ENCODE measurements at places on chromosomes 5 and 9.

DNA sequence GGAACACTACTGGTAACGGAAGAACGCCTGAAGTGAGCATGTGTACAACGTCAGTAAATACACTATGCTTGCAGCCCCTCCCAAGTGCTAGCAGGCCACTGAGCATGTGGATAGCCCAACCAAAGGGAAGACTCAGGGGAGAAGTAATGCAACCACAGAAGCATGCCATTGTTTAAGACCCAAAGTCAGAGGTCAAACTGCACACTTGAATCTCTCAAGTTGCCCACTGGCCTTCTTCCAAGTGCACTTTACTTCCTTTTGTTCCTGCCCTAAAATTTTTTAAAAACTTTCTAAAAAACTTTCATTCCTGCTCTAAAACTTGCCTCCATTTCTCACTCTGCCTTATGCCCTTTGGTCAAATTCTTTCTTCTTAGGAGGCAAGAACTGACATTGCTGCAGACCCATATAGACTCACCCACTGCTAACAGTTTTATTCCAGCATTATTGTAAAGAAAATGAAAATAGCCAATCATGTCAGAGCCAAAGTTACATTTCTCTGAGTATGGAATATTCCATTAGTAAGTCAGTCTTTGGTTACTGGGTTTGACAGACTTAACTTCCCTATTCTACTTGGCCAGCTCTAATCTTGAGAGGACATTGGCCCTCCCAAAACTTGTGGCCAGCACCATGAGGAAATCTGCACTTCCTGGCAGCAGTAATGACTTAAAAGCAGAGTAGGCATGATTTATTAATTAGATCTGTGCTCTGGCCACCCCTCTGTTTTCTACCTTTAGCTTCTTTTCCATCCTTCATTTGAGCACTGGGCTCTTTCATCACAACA, 76.9 kb downstream of the TSSK1B start:
- DNase-seq, result no peak

- DNase-seq, result no peak
Measured at GRCh38 chr5:54403885-54404416, 51.5 kb upstream of the HSPB3 start.

- no peak for DNase-seq
Measured at GRCh38 chr5:126664586-126664985, 63.8 kb downstream of the PHAX start.

- no peak for DNase-seq
Measured at GRCh38 chr5:126074538-126074937, 348.7 kb upstream of the GRAMD2B start.

DNA sequence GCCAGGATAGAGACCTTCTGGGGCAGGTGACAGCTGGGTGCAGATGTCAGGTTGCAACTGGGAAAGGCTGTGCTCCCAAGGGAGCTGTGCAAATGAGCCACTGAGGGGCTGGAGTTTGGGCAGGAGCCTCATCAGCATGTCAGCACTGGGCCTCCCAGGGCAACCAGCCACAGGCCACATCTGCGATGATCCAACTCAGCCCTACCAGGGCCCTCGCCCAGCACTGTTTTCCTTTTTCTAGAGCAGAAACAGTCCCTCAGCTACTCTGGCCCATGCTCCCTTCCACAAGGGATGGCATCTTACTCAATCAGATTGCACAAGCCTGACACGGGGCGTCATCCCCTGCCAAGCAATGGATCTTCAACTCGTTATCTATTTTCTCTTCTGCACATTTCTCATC, 24.8 kb downstream of the NIPAL4 start:
- peak; percentile 66 for DNase-seq

DNA sequence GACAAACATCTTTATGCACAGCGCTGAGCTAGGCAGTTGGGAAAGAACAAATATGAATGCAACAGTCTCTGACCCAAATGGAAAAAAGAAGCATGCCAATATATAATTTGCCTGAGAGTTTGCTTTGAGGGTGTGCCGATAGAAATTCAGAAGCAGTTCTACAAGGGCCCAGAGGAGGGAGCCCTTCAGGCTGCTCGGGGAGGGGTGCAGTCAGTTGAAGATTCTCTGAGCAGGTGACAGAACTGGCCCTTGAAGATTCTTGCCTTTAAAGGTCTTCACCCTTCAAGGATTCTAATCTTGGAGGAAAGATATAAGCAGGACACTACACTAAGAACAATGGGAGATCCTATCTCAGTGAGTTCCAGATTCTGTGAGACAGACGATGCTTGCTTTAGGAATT, 3.7 kb upstream of the PAPPA start:
- peak; percentile 40 for DNase-seq

- no peak for DNase-seq
Measured at GRCh38 chr5:14118551-14119320, 24.4 kb upstream of the TRIO start.

DNA sequence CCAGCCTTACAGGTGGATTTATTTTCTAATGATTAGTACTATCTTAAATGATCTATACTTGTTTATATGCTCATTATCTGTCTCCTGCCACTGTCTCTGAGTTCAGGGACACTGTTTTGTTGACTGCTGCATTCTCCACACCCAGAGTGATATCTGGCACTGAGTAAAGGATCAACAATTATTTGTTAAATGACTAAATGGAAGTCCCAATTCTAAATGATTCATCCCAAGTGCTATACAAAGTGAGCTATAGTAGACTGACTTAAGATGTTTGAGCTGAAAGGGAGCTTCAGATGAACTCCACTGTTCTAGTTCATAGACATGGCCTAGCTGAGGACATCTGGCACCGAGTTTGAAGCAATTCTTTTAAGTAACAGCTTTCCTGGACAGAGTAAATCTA, 40.5 kb downstream of the ITGA2 start:
- no peak for DNase-seq

- no peak for DNase-seq
Measured at GRCh38 chr5:173920866-173921555, 32.9 kb downstream of the CPEB4 start.

DNA sequence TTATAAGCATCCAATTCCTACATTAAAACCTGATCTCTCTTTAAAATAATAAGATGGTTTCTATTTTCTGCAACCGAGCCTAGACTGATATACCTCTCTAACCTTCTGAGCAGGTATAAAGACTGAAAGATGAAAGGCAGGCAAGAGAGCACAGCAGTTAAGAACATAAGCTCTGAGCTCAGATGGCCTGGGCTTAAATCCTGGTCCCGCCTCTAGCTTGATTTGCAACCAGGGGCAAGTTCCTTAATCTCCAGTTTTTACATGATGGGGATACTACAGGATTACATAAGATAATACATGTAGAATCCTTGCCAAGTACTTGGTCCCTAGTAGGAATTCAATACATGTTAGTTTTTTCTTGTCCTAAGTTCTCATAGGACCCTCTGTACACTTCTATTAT, 33.9 kb downstream of the SLC24A2 start:
- no peak for DNase-seq

- DNase-seq, result peak; percentile 20
Measured at GRCh38 chr5:110040178-110040577, 350.5 kb downstream of the MAN2A1 start.

GRCh38 chr9:37923796-37924427, 20.0 kb upstream of the SLC25A51 start:
- no peak for DNase-seq

GRCh38 chr9:33466565-33467495, 6.9 kb downstream of the NOL6 start:
- peak; percentile 35 for DNase-seq

GRCh38 chr5:1036504-1037122, 28.0 kb downstream of the NKD2 start:
- DNase-seq, result no peak

DNA sequence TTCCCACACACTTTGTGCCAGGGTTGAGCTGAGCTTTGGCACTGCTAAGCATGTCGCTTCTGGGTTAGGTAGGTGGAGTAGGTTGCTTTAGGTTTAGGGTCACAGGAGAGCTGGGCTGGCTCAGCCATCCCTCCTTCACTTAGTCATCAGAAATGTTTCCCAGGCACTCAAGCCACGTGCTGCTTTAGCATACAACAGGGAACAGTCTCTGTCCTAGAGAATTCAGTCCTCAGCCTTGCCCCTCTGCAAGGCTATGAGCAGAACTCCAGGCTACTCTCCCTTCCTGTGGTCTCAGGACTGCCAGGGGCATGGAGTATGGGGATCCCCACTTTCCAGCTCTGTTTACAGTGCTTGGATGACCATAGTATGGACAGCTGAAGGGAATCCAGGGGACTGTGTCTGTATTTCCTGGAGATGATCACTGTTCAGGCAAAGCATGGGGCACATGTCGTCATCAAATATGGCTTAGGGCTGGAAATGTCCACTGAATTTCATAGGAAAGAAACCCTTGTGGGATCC, 7.5 kb upstream of the ANKRD33B start:
- peak; percentile 88 for DNase-seq

- no peak for DNase-seq
Measured at GRCh38 chr5:114957384-114957783, 212.3 kb downstream of the TRIM36 start.

DNA sequence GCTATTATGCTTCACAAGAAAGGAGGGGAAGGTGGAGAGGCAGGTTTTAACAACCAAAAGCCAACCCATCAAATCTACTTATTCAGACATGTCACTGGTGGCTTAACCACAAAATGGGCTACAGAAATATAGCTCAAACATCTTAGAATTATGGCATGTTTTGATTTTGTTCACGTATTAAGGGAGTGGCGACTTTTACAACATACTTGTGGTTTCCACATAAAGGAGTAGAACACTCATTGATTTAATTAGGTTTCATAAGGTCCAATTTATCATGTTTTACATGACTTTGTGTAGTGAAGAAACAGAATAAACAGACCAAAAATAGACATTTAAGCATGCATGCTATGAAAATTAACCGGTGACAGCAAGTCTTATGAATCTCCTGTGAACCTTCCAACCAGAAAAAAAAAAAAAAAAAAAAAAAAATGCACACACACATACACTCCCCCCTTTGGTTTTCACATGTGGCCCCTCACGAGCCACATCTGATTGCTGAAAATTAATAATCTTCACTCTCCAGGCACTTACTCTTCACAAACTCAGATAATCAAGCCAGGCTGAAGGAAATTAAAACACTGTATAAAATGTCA, 5.4 kb downstream of the ZNF608 start:
- peak; percentile 78 for DNase-seq

DNA sequence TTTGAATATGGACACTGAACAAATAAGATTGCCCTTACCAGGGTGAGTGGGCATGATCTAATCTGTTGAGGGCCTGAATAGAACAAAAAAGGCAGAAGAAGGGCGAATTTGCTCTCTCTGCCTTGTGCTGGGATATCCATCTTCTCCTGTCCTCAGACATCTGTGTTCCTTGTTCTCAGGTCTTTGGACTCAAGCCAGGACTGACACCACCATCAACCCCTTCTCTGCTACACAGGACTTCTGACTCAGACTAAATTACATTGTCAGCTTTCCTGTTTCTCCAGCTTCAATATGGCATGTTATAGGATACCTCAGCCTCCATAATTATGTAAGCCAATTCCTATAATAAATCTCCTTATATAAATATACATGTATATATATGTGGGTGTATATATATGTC, 40.8 kb upstream of the SLCO6A1 start:
- peak; percentile 35 for DNase-seq

GRCh38 chr5:113123618-113124017, 147.0 kb downstream of the DCP2 start:
- DNase-seq, result peak; percentile 23

GRCh38 chr5:93158841-93159240, 422.2 kb downstream of the NR2F1-AS1 start:
- peak; percentile 66 for DNase-seq

DNA sequence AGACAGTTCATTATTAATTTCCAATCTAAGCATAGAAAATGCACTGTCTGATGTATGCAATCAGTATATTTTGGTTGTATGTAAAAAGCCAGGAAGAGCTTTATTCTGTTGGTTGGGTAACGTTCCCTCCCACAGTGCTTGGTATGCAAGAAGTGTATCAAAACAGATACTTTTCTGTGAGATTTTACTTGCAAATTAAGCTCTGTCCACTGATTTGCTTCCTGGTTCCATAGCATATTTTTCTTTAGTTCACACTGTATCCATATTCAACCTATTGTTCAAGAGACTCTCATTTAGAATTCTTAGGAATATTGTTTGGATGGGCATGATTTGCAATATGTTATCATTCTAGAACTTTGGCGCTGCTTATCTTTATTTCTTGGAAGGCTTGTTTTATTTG, 47.4 kb downstream of the RNF180 start:
- DNase-seq, result no peak

- DNase-seq, result no peak
Measured at GRCh38 chr5:375921-376798, 54.6 kb downstream of the AHRR start.

DNA sequence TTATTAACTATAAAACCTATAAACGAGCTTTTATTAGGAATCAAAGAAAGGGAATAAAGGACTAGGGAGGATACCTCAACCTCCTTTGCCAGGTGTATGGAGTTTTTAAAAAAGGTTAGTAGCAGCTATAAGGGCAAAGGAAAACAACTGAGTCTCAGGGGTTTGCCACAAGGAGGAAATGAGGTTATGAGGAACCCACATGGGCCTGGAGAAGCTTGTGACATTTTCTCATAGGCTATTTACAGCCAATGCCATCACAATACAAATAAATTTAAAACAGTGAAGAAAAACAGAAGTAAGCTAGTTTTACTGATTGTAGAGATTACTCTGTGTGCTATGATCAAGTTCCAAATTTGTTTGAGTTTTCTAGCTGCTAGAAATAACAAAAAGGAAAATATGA, 92.6 kb downstream of the CDKN2A start:
- no peak for DNase-seq

GRCh38 chr5:174903172-174903732, 178.9 kb downstream of the MSX2 start:
- DNase-seq, result peak; percentile 2
